ENCODE measurements at places on chromosomes 12 and 14. TPM values are rescaled to one million over a fixed set of nuclear protein-coding genes. Genes with fewer than 3 reads are reported as not detected.

Gene SOAT2
- total RNA-seq: 1.1 TPM

Gene CNTN1
- total RNA-seq: not detected

Gene TSFM
- 63.8 TPM for total RNA-seq

GRCh38 chr12:41473441-41473840, 285.3 kb downstream of the PDZRN4 start:
- no peak for ATAC-seq

DNA sequence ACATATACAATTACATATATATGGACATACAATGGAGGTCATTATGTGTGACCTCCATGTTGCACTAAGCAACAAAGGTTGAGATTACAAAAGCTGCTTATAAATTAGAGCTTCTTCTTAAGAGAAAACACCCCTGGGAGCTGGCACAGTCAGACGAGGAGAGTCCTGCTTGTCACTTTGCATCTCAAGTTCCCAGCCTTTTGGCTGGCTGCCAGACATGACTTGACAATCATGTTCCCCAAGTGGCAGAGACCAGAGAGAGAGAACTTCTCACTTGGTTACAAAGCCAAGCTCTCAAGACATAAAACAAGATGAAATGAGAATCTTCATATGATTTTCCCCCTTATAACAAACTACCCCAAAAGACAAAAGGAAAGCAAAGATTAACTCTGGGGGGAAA, 8.5 kb upstream of the SYNJ2BP start:
- ATAC-seq: no peak

DNA sequence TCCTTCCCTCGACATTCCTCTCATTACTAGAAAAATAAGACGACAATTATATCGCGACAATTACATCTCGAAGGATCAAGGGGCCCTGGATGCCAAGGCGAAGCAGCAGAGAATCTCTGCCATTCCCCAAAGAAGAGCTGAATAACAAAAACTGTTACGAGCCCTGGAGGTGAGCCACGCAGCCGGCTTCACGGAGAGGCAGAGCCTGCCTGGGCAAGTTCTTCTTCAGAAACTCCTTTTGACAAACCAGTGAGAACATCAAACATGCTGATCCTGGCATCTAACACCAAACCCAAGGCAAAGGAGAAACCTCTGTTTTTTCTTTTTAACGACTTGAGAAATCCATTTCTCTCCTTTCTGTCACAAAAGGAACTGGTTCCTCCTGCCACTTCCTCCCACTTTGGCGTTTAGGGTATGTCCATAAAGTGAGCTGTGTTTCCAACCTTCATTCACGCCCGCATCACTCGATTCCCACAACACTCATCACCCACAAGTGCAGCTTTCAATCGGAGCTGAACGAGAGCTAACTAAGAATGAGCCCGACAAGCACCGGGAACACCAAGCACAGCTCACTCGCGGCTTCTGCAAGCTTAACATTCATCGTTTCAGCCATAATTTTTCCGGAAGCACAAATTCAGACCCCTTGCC, 21.5 kb downstream of the CCDC88C start:
- ATAC-seq: no peak

GRCh38 chr12:5612556-5613410, 180.9 kb downstream of the NTF3 start:
- no peak for ATAC-seq

DNA sequence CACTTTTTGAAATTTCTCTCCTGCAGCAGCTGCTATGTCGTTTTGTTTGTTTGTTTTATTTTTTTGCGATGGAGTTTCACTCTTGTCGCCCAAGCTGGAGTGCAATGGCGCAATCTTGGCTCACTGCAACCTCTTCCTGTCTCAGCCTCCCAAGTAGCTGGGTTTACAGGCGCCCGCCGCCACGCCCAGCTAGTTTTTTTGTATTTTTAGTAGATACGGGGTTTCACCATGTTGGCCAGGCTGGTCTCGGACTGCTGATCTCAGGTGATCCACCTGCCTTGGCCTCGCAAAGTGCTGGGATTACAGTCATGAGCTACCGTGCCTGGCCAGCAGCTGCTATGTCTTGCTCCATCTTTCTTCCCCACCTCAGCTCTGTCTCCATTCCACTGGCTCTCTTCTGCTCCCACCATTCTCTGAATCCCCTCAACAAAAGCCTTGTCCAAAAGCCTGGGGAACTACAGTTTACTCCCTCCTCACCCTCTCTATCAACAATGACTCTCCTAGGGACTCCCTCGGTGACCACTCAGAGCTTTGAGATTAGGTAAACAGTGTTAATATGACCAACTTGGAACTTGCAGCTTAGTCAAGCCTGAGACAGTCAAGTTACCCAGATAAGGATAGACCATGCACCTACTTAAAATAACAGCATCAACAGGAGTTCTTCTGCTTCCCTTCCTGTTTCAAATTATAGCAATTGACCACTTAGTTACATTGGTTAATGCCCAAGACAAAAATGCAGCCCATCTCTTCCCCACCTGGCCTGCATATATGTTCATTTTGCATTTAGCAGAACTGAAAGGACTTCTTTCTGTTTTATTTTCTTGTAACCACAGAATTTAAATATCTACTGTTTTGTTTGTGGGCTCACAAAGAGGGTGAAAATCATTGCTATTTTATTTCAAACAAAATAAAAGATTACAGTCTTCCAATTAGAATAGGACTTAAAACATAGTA, 189.0 kb upstream of the AMIGO2 start:
- ATAC-seq: peak; percentile 65

- ATAC-seq: no peak
These were observed 59.7 kb upstream of the KCNH3 start for GRCh38 chr12:49478949-49479664.

DNA sequence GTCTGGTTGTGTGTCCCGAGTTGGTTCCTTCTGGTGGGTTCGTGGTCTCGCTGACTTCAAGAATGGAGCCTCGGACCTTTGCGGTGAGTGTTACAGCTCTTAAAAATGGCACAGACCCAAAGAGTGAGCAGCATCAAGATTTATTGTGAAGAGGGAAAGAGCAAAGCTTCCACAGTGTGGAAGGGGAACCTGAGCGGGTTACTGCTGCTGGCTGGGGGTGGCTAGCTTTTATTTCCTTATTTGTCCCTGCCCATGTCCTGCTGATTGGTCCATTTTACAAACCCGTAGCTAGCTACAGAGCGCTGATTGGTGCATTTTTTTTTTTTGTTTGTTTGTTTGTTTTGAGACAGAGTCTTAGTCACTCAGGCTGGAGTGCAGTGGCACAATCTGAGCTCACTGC, 29.3 kb downstream of the FGF6 start:
- no peak for ATAC-seq

GRCh38 chr12:107512391-107512790, 173.2 kb upstream of the PWP1 start:
- ATAC-seq: no peak

DNA sequence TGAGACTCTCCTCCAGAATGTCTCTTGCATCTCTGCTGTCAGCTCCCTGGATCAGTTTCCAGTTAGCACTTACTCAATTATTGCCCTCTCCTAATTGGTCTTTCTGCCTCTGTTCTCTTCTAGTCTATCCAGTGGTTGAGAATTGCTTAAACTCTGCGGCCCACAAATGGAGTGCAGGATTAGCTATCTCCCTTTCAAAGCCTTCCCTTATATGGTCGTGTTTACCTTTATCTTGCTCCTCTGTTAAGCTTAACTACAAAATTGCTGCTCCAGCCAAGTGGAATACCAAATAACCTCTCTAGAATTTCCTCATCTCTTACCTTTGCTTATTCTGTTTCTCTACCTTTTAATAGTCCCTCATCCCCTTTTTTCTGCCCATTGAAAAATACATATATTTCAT, 132.7 kb downstream of the NRXN3 start:
- ATAC-seq: no peak

- ATAC-seq: no peak
These were observed 20.1 kb upstream of the RIN3 start for GRCh38 chr14:92493492-92493891.

DNA sequence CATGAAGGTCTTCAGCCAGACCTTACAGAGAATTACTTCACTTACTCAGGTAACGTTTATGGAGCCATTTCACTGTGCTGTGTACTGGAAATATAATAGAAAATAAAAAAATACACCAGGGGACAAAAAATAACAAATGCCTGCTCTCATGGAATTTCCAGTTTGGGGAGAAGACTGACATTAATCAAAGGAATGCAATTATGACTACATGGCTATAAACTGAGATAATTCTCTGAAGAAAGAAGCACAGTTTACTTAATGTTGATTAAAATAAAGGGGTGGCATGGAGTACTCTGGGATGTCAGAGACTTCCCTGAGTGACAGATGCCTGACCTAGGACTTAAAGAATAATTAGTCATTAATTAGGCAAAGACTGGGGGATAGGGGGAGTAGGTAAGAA, 59.0 kb downstream of the DENND5B start:
- ATAC-seq: no peak

DNA sequence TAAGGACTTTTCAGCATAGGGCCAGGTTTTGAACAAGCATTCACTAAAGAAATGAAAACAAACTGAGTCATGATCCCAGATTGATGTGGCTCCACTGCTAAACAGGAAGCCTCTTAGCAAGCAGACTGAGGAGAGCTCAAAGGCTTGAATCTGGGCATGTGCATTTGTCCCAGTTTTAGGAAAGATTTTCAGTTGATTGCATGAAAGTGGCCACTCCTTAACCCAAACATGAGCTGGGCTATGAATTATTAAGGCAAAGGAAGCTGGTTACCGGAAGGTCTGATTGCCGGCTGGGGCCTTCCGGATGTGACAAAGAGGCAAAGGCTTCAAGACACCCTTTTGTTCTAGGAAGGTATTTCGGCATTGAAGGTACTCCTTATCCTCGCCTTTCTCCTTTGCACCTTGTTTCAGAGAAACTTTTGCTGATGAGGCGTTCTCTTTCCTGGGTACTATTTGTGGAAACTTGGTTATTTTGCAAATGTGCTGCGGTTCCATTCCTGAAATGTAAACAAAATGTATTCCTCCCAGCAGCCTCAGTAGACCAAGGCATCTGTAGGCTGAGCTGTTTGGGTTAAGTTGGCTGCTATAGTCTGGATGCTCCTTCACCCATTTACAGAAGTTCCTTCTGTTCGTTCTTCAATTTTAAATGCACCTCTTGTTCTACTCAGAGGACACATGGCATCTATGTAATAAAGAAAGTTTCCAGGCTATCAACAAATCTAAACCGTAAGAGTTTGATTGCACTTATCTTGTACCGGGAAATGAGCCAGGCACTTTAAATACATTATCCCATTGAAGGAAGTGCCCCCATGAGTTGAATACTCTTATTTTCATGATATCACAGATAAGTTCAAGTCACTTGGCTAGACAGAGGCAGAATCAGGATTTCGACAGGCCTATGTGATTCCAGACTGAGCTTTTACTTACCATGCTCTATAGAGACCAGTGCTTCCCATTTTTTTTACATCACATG, 115.6 kb upstream of the METAP2 start:
- no peak for ATAC-seq

- no peak for ATAC-seq
These were observed 6.4 kb upstream of the DTX1 start for GRCh38 chr12:113049976-113050742.

- ATAC-seq: no peak
These were observed 147.1 kb downstream of the VRK1 start for GRCh38 chr14:96944297-96944696.

DNA sequence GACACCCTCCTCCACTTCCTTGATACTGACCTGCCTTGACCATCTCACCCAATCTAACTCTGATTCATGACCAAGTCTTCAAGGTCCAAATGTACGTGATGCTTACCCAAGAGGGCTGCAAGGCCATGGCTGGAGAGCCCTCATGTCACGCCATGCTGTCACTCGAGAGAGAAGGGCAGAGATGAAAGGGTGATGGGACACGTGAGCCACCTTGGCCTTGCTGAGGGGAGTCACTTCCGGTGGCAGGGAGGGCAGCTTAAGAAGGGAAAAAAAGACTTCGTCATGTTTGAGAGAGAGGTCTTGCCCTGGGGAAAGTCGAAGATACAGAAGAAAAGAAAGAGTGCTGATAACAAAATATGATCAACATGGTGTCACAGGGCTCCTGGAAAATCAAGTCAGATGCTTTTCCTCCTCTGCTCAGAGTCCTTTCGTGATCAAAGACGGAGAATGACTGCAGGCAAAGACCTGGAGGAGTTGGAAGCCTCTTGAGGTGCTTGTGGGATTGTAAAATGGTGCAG, 3.3 kb upstream of the SCARB1 start:
- no peak for ATAC-seq

- ATAC-seq: no peak
These were observed 1.6 kb downstream of the KRT71 start for GRCh38 chr12:52551216-52551865.

DNA sequence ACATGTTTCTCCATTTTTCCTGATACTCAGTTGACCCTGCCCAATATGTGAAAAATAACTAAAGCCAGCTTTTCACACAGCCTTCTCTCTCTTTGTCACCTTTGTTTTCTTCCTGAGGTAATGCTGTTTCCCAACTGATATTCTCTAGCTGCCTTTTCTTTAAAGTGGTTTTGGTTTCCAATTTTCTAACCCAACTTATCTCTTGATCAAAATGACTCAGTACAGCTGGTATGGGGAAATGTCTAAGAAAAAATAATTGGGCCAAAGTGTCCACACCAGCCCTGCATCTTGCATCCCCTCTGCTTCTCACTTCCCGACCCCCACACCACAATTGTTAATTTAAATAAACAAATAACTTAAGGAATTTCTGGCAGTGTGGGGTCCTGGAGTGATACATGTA, 193.8 kb downstream of the SYT1 start:
- ATAC-seq: no peak

DNA sequence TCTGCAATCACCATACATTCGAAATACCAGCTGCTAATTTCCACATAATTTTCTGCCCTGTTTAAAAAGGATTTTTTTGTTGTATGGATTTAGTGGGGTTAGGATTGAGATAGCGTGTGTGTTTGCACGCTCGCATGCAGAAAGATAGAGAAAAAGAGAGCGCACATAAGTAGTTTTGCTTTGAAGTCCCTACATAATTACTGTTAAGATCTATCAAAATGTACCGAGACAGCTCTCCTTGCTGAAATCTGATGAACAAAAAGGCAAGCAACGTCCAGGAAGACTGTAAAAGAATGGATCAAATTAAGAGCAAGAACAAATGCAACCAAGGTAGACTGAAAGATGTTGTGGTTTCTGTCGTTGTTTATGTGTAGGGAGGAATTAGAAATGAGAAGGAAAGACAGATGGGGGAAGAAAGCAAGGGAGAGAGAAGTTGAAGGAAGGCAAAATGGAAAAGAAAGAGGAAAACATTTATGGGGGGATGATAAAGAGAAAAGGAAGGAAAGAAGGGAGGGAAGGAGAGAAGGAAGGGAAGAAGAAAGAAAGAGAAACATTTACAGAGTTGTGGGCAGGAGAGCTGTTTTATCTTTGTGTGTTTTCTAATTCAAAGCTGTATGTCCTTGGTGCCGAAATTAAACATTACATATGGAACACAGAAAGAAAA, 522.3 kb downstream of the MED13L start:
- no peak for ATAC-seq

GRCh38 chr12:105219261-105220028, 16.5 kb downstream of the APPL2 start:
- no peak for ATAC-seq

- no peak for ATAC-seq
These were observed 23.8 kb upstream of the CCDC175 start for GRCh38 chr14:59600211-59600945.

DNA sequence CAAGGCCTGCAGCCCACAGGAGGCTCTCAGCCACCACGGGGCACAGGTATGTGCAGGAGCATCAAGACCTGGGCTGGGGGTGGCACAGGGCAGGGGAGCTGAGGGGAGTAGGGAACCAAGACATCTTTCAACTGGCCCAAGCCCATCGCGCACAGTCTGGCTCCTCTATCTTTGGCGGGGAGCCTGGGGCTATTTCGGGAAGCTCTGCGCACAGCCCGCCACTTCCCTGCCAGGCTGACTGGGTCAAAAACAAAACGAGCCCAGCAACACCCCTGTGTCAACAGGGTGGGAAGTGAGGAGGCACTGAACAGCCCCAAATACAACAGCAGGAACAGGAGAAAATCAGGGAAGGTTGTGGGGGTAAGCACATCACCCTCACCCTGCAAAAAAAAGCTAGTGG, 83.9 kb downstream of the ARL6IP4 start:
- no peak for ATAC-seq

All from activated T-helper 17 cell treated with anti-CD3 and anti-CD28 coated beads, Interleukin-2, amount 50 U/mL, for 72 hours (primary cell).